ENCODE measurements at places on chromosomes 13 and 19.
A peak's percentile ranks its signal among the peaks of the same experiment; 100 is the strongest.

DNA sequence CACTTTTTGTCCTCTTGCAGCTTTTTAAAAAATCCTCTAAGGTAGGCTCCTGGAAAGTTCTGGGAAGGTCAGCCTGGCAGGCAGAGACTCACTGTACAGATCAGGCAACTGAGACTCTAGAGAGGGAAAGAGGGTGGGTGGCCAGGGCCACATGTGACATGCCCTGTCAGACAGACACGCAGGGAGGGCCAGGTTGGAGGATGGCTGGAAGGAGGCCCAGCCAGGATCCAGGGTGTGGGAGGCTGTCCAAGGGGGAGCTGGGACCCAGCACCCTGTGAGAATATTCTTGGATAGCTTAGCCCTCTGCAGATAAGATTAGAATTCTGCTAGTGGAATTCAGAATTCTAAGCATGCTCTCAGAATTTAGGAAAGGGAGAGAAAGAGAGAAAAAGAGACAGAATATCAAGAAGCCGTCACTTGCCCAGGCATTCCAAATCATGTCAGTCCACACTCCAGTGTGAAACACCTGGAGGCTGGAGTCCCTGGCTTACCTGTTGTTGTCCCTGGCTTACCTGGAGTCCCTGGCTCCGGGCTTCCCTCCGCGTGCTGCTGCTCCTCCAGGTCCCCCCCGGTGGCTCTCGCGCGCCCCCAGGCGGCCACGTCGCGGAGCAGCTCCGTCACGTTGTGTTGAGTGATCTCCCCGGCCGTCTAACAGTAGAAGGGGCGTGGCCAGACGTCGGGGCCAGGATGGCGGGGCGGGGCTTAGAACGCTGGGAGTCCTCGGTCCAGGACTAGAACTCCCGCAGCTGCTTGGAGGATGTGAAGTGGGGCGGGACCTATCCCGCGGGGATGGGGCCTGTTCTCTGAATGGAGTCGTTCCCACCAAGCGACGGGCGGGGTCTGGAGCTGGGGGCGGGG is 2.8 kb upstream of the TNNI3 start:
- peak; percentile 100 for DNase-seq

- peak; percentile 46 for DNase-seq
Measured at GRCh38 chr19:38265213-38265861, 964 bp downstream of the SPINT2 start.

DNA sequence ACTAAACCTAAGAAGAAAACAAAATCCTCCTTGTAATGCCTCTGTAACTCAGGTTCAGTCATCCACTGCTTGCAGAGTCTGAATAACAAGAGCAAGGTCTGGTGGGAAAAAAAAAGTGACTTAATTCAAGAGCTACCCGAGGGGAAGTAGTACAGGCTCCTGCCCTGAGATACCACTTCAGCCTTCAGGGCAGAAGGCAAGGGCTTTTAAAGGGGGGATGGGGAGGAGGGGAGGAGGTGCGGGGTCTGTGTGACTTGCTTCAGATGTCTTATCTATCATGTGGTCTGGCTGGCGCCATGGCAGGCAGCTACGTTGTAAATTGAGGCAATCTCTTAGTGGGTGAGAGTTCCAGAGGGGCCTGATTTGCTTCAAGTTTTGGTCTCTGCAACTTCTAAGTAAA is 66.7 kb downstream of the LRRC63 start:
- no peak for DNase-seq

GRCh38 chr13:30110301-30111070 is 196.9 kb downstream of the KATNAL1 start:
- DNase-seq = no peak

GRCh38 chr19:50266896-50267295 is 62.3 kb downstream of the KCNC3 start:
- peak; percentile 25 for DNase-seq

DNA sequence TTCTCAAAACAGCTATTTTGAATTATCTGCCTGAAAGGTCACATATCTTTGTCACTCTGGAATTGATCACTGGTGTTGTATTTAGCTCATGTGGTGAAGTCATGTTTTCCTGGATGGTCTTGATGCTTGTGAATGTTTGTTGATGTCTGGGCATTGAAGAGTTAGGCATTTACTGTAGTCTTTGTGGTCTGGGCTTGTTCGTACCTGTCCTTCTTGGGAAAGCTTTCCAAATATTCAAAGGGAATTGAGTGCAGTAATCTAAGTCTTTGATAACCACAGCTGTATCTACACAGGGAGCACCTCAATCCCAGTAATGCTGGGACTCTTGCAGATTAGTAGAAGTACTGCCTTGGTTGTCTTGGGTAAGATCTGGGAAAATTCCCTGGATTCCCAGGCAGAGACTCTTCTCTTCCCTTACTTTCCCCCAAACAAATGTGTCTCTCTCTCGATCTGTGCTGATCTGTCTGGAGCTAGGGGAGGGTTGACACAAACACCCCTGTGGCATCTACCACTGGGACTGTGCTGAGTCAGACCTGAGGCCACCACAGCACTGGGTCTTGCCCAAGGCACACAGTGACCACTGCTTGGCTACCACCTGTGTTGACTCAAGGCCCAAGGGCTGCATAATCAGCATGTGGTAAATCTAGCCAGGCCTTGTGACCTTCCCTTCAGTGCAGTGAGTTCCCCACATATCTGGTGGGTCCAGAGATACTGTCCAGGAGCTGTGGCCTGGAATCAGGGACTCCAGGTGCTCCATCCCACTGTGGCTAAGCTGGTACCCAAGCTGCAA is 5.5 kb upstream of the CYP4F3 start:
- DNase-seq = no peak

DNA sequence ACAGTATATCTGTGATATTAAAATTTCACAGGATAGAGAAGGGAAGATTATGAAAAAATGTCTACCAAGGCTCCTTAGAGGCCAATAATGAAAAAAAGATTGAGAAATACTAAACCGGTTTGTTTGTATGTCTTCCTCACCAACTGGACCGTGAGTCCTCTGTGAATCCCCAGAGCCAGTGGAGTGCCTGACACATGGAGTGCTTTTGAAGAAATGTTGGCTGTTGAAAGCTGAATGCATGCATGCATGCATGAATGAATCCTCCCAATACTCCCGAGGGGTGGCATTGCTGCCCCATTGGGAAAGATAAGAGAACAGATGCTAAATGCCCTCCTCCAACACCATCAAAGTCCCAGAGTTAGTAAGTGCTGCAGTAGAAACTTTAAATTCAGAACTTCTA is 152.7 kb upstream of the SERP2 start:
- no peak for DNase-seq

DNA sequence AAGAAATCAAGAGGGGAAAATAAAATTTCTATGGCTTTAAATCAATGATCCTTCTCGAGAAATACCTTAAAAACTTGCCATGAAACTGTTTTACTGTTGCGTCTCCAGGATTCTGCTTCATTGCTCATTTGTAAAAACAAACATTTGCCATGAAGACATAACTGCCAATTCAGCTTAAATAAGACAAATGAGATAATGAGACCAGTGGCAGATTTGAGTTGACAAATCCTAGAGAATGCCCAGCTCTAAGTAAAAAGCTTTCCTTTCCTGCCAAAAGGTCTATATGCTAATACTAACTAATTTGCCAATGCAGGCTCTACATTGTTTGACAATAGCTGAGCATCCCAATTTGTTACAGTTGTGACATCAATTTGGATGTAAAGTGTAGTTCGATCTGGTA is 400.5 kb upstream of the PCDH9 start:
- DNase-seq = no peak

DNA sequence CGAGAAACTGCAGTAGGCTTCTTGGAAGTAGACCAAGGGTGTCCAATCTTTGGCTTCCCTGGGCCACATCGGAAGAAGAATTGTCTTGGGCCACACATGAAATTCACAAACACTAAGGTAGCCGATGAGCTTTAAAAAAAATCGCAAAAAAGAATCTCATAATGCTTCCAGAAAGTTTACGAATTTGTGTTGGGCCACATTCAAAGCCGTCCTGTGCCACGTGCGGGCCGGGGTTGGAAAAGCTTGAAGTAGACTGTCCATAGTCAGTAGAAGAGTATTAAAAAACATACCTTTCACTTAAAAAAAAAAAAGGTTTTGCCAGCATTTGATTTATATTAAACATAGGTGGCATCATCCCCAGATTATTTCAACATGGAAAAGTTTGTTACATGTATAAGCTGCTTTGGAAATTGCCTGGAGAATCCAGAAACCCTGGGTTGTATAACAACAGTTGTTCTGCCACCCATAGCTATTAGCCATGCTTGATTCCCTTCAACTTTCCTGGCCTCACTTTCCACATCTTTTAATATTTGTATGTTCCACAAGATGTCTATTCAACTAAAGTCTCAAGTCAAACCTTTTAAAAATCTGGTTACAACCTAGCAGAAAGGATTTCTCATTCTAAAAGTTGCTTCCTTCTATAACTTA is 1.0 kb downstream of the IFT88 start:
- DNase-seq = no peak

DNA sequence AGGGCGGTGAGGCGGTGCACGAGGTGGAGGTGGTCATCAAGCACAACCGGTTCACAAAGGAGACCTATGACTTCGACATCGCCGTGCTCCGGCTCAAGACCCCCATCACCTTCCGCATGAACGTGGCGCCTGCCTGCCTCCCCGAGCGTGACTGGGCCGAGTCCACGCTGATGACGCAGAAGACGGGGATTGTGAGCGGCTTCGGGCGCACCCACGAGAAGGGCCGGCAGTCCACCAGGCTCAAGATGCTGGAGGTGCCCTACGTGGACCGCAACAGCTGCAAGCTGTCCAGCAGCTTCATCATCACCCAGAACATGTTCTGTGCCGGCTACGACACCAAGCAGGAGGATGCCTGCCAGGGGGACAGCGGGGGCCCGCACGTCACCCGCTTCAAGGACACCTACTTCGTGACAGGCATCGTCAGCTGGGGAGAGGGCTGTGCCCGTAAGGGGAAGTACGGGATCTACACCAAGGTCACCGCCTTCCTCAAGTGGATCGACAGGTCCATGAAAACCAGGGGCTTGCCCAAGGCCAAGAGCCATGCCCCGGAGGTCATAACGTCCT is 9.4 kb upstream of the PROZ start:
- DNase-seq = peak; percentile 44

- peak; percentile 73 for DNase-seq
Measured at GRCh38 chr13:42991898-42992763, at the start of gene EPSTI1. EPSTI1 (minus strand) TSS chr13:42992241; CDS start chr13:42992165, 76 bp downstream.

DNA sequence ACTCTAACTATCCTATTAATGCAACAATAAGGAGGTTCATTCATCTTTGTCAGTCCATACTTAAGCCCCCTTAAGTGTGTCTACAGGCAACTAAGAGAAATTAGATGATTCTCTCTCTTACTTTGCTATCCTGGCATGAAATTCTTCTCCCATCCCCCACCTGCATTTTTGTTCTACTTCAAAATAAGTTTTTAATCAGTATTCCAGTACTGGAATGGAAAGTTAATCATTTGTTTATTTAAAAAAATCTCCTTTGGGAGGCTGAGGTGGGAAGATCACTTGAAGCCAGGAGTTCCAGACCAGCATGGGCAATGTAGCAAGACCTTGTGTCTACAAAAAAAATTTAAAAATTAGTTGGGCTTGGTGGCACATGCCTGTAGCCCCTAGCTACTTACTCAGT is 222.1 kb downstream of the MZT1 start:
- DNase-seq = no peak

DNA sequence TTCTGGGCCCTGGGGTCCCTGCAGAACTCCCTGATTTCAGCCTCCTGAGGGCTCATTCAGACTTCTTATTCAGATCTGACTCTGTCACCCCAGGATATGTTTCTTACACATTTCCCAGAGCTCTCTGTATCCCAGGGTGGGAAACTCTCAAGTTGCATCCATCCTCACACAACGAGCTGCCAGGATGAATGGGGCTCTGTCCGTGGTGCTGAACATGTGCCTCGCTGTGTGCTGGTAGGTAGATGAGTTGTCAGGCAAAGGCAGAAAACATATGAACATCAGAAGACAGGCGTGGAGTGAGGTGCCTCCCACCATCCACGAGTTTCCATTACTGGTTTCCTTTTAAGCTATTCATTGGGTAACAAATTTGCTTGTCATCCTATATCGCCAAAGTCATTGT is 11.4 kb upstream of the IGFL1 start:
- DNase-seq = no peak

GRCh38 chr19:19348266-19348665 is 27.6 kb downstream of the MAU2 start:
- peak; percentile 96 for DNase-seq

GRCh38 chr13:49097374-49097773 is 121.7 kb downstream of the FNDC3A start:
- peak; percentile 55 for DNase-seq

Measured in osteoblast (primary cell).